HEK293T (cell line): ENCODE measurements at places on chromosomes 12 and 14.

DNA sequence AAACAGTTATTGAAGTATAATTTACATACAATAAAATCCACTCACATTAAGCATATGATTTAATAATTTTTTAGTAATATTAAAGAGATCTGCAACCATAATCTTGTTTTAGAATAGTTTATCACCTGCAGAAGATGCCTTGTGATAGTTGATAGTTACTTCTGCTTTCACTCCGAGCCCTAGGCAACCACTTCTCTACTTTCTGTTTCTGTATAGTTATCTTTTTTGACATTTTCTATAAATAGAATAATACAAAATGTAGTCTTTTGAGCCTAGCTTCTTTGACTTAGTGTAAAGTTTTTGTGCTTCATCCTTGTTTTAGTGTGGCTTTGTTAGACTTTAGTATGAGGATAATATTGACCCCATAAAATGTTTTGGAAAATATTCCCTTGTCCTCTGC lies 111.0 kb downstream of the MNAT1 start:
- no peak for DNase-seq

- DNase-seq, result no peak
Observed at GRCh38 chr12:14387219-14387871, 21.9 kb downstream of the ATF7IP start.

- no peak for DNase-seq
Observed at GRCh38 chr12:101878243-101878821, 952 bp downstream of the DRAM1 start.

- no peak for DNase-seq
Observed at GRCh38 chr12:57218030-57218853, 1.6 kb downstream of the NXPH4 start.

DNA sequence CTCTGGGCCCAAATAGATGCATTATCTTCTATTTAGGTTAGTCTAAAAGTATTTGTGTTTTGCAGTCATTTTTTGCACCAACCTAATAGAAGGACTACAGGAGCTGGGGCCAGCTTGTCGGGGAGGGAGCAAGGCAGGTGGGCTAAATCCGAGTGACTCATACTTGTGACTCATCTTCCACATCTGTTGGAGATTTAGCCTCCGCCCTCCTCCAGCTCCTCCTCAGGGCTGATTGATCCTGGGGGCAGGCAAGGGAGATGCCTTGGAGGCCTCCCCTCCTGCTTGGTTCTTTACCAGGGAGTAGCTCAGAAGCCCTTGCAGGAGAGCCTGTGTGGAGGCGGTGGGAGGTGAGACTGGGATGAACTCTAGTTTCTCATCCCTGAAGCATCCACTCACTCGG lies 27.9 kb downstream of the RHOF start:
- DNase-seq, result no peak

DNA sequence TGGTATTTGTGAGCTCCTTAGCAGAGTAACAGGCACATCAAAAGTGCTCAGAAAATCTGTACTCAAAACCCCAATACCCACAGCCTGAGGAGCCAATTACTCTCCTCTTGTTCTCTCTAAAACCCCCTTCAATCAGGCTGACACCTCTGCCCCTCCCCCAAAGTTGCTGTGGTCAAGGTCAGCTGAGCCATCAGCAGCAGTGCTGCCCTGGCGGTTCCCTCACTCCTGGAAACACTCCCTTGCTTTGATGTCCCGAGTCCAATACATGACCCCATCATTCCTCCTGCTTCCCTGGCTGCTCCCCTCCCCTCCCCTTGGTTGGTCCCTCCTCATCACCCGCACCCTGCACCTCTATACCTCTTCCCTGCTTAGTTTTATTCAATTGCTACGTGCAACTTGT lies 57.2 kb upstream of the C14orf132 start:
- no peak for DNase-seq
